ENCODE measurements at places on chromosomes 5 and 9. TPM values are rescaled to one million over a fixed set of nuclear protein-coding genes. Genes with fewer than 3 reads are reported as not detected.

DNA sequence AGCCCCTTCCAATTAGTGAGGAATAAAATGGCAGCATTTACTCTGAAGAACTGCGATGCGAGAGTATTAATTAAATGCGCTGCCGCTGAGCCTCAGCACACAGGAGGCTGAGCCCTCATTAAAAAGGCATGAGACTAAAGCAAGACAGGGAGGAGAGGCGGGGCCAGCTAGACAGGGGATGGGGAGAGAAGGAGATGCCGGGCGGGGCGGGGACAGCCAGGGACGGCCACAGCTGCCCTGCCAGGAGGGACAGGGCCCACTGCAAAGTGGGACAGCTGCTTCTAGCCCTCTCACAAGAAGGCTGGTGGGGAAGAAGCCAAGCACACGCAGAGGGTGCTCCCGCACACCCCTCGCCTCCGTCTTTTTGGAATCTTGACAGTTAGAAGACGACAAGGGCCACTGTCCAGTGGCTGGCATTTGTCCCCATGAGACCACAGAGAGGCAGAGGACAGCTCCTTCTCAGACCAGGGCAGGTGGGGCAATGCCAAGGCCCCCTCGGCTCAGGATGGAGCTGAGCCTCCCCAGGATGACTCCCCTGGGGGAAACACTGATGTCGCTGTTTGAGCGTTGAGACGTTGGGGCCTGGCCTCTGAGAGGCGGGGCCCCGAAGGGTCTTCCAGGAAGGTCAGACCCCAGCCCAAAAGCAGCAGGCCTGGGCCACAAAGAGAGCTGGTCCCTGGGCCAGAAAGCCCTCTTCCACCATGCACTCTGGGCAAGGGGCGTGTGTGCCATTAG lies 26.9 kb downstream of the ADAMTS2 start:
- no peak overlapping the region for H3K27ac ChIP-seq
- H3K4me3 ChIP-seq = no peak overlapping the region
- H3K4me1 ChIP-seq = no peaks in the 10 kb centered on the region
- DNase-seq = no peak

AGXT2 gene
- not detected for total RNA-seq

FGF18 gene
- total RNA-seq = not detected

DNA sequence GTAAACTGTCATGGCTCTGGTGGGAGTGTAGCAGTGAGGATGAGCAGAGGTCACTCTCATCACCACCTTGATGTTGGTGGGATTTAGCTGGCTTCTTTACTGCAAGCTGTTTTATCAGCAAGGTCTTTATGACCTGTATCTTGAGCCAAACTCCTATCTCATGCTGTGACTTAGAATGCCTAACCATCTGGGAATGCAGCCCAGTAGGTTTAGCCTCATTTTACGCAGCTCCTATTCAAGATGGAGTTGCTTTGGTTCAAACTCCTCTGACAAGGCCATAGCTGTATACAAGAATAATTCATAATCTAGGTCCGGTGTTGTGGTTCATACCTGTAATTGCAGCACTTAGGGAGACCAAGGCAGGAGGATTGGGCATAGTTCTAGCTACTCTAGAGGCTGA lies 85.1 kb downstream of the ARRDC3 start:
- H3K36me3 ChIP-seq = no peaks in the 10 kb centered on the region
- H3K4me3 ChIP-seq = no peak overlapping the region
- peaks cover 14% of the 10 kb centered on the region for H3K4me1 ChIP-seq
- no peak overlapping the region for H3K27ac ChIP-seq
- H3K27me3 ChIP-seq = no peaks in the 10 kb centered on the region

- peak overlapping the region; percentile 96 for H3K27ac ChIP-seq
- H3K4me1 ChIP-seq = peaks cover 22% of the 10 kb centered on the region
- H3K27me3 ChIP-seq = no peaks in the 10 kb centered on the region
- peak overlapping the region; percentile 97 for H3K4me3 ChIP-seq
- peak; percentile 44 for DNase-seq
Measured at GRCh38 chr9:113222482-113222841, 1.1 kb downstream of the SLC31A1 start.

GRCh38 chr5:31936683-31937082 lies 237.4 kb downstream of the GOLPH3 start:
- peak overlapping the region; percentile 90 for H3K4me3 ChIP-seq
- peak; percentile 40 for DNase-seq
- peak overlapping the region; percentile 87 for H3K27ac ChIP-seq
- no peaks in the 10 kb centered on the region for H3K27me3 ChIP-seq

DNA sequence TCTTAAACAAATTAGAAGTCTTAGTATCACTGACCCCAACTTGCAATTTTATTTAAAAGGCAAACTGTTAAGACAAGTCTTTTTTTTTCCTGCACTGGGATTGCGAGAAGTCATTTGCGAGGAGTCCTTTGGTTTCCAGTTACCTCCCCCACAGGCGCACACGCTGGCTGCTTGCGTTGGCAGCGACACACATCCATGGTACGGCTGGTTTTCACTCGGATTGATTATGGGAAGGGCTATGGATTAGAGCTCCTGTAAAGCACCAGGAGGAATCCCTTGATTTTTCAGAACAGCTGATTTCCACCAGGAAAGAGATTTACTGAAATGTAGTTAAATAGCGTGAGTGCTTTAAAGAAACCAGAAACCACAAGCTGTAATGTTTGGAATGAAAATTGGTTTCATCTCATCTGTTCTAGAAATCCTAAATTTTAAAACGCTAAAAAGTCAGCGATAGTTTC lies 737 bp downstream of the SLC1A3 start:
- H3K27ac ChIP-seq = peak overlapping the region; percentile 84
- H3K4me3 ChIP-seq = peak overlapping the region; percentile 88
- H3K4me1 ChIP-seq = peaks cover 9% of the 10 kb centered on the region
- no peaks in the 10 kb centered on the region for H3K36me3 ChIP-seq
- H3K27me3 ChIP-seq = no peaks in the 10 kb centered on the region
